Psoas muscle (tissue), 8 donors: ENCODE measurements at places on chromosomes 6 and 20. TPM values are rescaled to one million over a fixed set of nuclear protein-coding genes. Genes with fewer than 3 reads are reported as not detected.

Gene ADGRG6
- 2.2 TPM for total RNA-seq

Gene EDN1
- total RNA-seq: 2.0 TPM

Gene ATG5
- total RNA-seq: 22.1 TPM

Gene FOXA2
- total RNA-seq: not detected

Gene SLCO4A1
- total RNA-seq: 5.3 TPM

Gene RBBP8NL
- not detected for total RNA-seq

Gene DAAM2
- total RNA-seq: 67.1 TPM

Gene AIF1
- total RNA-seq: 4.7 TPM

Gene ENPP5
- 3.2 TPM for total RNA-seq

Gene TULP1
- total RNA-seq: not detected
